ENCODE measurements at places on chromosomes 11 and 22. TPM values are rescaled to one million over a fixed set of nuclear protein-coding genes. Genes with fewer than 3 reads are reported as not detected.

DNA sequence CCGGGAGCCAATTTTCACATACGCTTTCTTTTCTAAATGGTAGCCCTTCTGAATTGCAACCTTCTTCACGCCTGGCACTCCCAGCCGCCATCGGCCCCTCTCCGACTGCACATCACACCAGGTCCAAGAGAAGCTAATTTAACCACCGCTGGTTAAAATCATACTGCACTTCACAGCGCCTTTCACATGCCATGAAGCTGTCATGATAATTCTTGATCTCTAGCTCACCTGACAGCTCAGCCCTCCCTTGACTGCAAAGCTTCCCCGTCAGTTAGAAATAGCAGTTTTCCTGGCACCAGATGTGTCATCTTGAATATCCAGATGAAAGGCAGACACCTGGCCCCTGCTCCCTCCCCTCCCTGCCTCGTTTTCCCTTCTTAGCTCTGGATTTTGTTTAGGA, 101.4 kb downstream of the ARL14EP start:
- H3K27me3 ChIP-seq, result no peaks in the 10 kb centered on the region
- H3K4me1 ChIP-seq, result no peaks in the 10 kb centered on the region
- H3K4me3 ChIP-seq, result no peak overlapping the region
- no peak overlapping the region for H3K27ac ChIP-seq

DNA sequence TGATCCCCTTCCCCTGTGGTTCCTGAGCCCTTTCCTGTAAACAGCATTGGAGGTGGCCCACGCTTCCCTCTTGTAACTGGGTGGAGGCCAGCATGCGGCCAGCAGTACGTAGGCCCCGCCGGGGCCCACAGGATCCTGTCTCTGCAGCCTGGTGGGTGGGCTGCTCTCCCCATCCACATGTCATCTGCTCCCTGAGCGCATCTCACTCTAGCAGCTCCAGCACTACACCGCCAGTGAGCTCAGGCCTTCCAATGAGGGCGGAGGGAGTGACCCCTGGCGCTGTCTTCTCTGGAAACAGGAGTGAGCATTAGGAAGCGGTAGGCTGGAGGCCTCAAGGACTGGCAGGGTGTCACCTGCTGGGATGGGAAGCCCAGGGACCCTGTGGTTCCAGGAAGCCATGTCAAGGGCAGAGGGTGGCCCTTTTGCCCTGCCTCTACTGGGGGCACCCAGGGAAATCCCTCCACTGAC, 363.9 kb downstream of the TBC1D22A start:
- H3K4me3 ChIP-seq, result no peak overlapping the region
- peak overlapping the region; percentile 66 for H3K27ac ChIP-seq
- no peak for DNase-seq
- H3K36me3 ChIP-seq, result no peaks in the 10 kb centered on the region
- H3K4me1 ChIP-seq, result peaks cover 20% of the 10 kb centered on the region

DNA sequence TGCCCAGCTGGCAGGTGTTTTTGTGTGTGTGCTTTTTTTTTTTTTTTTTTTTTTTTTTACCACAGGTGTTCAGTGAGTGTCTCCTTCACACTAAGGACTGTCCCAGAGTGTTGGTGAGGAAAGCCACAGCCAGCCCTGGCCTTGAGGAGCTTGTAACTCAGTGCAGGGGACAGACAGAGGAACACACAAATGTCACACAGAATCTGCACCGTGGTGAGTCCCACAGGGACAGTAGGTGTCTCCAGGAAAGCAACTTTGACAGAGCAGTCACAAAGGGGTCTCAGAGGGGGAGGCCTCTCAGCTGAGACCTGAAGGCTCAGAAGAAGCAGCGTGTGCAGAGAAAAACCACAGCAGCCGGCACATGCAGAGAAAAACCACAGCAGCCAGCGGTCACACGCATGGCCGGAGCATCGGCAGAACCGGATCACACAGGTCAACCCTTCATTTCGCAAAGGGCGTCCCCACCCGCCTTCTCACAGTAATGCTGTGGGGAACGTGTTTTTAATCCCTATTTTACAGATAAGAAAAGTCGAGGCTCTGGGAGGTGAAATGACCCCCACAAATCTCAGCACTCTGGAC, 101.7 kb upstream of the PRR5 start:
- H3K4me3 ChIP-seq, result no peak overlapping the region
- no peak for DNase-seq
- H3K27me3 ChIP-seq, result peaks cover 13% of the 10 kb centered on the region
- H3K4me1 ChIP-seq, result peaks cover 5% of the 10 kb centered on the region
- H3K36me3 ChIP-seq, result no peaks in the 10 kb centered on the region

The CAPN5 gene
- polyA plus RNA-seq, result not detected
